ENCODE measurements at places on chromosomes 6 and 20.
A peak's percentile ranks its signal among the peaks of the same experiment; 100 is the strongest.

DNA sequence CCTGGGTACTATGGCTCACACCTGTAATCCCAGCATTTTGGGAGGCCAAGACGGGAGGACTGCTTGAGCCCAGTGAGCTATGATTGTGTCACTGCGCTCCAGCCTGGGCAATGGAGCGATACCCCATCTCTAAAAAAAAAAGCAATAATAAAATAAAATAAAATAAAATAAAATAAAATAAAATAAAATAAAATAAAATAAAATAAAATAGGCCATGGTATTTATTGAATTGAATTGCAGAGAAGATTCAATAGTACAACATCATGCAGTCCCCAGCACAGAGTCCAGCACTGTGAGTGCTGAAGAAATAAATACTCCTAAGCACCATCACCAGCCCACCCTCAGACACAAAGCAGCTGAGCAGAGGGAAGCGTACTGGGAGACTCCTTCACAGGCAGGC lies 144.7 kb downstream of the RALGAPA2 start:
- no peak for DNase-seq

DNA sequence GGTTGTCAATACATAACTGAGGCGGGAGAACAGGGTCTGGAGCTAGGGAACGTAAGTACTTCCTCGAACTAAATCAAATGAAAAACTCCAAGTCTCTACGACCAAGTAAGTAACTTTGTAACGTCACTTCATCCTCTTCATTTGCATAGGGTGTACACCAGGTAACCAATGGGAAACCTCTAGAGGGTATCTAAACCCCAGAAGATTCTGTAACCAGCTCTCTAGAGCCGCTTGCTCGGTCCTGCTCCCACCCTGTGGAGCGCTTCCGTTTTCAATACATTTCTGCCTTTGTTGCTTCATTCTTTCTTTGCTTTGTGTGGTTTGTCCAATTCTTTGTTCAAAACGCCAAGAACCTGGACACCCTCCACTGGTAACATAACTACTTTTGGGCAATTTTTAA lies 133.5 kb upstream of the TMEM170B start:
- DNase-seq = no peak

GRCh38 chr6:169845426-169846285 lies 94.2 kb downstream of the ERMARD start:
- no peak for DNase-seq

GRCh38 chr6:166938704-166939103 lies 17.6 kb downstream of the RNASET2 start:
- DNase-seq = no peak

DNA sequence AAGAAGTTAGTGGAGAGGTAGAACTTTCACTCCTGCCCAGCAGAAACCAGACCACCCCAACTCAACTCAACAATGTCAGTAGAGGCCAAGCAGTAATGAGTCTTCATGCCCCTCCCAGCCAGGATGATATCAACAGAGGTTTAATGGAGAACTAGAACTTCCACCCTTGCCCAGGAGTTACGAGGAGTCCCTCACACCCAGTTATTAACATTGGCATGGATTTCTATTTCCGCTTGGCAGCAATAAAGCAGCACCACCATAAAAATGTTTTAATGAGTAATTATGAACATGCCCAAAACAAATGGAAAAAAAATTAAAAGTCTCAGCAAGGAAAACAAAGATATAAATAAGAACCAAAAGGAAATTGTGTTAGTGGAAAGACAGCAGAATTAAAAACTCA lies 40.7 kb upstream of the ID4 start:
- no peak for DNase-seq

DNA sequence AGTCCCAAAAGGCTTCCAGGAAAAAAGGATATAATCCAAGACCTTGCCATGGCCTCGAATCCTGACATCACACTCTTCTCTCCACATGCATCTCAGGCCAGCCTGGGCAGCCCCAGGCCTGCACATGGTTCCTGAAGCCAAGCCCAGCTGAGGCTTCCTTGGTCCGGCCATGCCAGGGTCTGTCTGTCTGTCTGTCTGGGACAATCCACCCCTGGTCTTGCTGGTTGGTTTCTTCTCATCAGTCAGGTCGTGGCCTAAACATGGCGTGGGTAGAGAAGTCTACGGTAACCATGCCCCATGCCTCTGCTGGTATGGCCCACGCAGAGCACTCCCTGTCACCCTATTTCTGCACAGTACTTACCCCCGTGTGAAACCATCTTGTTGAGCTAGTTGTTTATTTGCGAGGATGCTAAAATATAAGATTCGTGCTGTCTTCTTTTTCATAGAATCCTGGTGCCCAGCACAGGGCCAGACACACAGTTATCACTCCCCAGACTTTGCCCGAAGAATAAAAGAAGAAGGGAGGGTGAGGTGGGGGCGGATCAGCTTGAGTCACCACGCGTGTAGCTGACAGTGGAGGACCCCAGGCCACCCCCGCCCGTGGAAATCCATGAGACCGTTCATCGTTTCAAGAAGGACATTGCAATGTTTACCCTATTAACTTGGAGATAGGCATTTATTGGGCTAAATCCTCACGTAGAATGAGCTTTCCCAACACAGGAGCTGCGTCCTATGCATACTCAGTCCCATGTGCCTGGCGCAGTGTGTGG lies 107.2 kb downstream of the RNASET2 start:
- no peak for DNase-seq

DNA sequence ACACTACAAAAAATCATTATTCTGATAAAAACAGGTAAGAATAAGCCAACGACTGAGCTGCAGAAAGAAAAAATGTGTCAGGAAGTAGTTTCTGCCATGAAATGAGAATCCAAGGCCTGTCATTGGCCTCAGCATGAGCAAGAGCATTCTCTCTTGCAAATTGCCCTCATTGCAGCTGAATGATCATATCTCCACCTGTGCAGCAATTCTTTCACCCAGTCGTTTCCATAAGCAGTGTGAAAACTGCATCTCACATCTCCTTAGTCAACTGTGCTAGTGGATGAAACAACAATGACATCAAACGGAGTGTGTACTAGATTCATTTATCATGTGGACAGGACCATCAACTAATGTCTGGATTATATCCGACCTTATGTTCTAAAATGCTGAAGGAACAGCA lies 88.2 kb upstream of the STXBP5 start:
- no peak for DNase-seq

GRCh38 chr6:18260448-18261106 lies 3.8 kb downstream of the DEK start:
- no peak for DNase-seq

GRCh38 chr6:150634176-150634963 lies 34.7 kb downstream of the PLEKHG1 start:
- DNase-seq = no peak

DNA sequence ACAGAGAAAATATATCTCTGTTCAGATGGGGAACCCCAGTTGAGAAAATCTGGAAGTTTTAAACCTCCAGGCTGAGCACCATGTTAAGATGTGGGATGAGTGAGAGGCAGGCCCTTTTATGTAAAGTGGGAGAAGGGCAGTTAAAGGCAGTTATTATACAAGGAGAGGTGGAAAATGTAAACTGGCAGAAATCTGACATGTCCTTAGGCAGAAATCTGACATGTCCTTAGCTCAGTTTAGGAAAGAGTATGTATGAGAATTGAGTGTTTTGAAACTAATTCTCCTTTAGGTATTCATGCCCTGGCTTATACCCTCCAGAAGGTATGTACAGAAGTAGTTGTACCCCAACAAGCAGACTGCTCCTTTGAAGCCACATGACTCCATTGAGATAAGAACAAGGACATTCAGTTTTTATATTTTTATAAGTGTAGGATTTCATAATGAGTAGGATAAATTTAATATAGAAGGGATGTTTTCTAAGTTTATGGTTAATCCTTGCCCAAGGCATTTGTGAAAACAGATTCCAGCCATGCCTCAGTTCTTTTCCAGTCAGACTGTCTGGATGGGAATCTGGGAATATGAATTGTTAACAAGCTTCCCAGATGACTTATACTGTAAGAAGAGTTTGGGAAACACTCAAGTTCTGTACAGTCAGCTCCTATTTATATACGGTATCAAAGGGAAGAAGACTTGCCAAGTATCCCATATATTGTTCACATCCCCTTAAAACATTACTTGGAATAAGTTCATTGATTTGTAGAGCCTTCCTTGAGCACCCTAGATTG lies 87.7 kb downstream of the SCAND1 start:
- no peak for DNase-seq

- no peak for DNase-seq
These were observed 256.9 kb downstream of the ARHGAP18 start for GRCh38 chr6:129453073-129453472.

DNA sequence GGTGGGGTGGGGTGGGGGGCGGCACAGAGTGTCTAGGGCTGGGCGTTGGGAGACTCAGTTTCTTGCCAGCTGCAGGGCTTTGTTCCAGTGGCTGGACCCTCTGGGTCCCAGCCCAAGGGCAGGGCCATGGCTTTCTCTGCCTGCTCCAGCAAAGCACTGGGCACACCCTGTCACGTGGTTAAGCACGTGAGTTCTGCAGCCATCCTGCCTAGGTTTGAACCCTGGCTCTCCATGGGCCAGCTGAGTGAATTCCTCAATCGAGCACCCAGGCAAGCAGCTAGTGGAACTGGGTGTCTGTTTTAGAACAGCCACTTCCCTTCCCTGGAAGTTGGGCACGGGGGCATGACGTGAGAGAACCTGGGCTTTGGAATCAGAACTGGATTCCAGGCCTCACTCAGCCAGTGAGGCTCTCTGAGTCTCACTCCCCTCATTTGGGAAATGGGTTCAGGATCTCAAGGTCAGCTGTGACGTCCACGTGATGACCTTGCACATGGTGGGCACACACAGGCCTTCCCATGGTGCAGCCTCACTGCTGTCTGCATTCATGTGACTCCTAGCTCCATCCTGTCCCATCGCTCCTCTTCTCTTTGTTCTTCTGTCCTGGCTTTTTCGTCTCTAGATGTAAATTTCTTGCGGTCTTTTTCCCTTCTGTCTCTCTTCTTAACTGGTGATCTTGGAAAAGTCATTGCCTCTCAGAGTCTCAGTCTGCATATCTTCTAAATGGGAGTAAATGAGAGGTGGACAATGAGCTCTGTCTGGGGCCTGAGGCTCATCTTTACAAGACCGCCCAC lies 45.9 kb downstream of the NOL4L start:
- DNase-seq = no peak

- no peak for DNase-seq
These were observed 30.1 kb downstream of the HEBP2 start for GRCh38 chr6:138434096-138434495.

DNA sequence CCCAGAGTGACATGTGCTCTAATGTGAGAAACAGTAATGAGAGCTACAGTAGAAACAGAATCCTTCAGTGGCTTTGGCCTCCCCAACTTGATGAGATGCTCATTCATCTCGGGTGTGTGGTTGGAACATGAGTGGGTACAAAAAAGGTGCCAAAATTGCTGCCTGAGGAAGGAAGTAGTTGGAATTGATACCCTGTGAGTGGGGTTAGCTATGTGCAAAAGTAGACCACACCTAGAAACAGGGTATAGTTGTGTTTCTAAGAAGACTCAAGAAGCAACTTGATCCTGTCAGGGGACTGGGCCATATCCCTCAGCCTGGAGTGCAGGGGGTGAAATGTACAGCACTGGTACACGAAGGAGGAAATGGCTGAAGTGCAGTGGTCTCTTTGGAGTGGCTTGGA lies 206.4 kb upstream of the SUPT3H start:
- DNase-seq = no peak

GRCh38 chr6:105388392-105388791 lies 14.5 kb downstream of the PREP start:
- DNase-seq = no peak

DNA sequence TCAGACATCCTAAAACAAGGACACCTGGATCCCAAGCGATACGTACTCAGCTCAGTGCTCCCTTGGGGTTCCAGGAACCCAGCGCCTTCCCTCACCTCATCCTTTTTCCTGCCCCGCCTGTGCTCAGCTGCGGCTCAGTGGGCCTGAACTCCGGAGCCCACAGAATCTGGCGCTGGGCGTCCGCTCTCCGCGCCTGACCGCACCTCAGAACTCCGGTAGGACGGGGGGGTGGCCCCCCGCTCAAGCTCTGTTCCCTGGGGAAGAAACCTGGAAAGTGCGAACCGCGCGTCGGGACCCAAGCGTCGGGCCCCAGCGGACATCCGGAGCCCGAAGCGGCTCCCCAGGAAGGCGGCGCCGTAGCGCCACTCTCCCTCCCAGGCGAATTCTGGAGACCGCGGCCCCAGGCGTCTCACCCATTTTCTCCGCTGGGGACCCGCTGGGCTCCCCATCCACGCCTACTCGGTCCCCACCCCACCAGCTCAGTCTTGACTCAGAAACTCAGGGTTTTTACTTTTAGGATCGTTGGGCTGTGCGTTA lies 336 bp upstream of the LY6G5C start:
- no peak for DNase-seq

- DNase-seq = no peak
These were observed 205.6 kb upstream of the FLRT3 start for GRCh38 chr20:14543040-14543439.

DNA sequence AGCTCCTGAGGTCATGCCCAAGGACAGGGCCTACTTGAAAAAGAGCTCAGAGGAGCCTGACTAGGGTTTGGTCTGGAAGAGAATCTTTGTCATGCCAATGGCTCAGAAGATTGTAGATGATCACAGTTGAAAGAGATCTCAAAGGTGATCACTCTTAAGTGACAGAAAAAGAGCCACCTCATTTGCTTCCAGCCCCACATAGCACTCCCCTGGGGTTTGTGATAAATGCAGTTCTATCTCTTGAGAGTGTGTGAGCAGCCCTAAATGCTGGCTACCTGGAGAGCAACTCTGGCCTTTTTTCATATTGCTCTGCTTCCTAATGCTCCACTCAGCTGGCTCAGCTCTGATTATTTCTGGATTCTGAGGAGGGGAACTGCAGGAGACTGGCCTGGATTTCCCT lies 39.3 kb downstream of the KLHL32 start:
- DNase-seq = no peak

GRCh38 chr6:90256698-90257485 lies 39.8 kb downstream of the BACH2 start:
- no peak for DNase-seq

- DNase-seq = peak; percentile 60
These were observed 453.5 kb upstream of the JARID2 start for GRCh38 chr6:14792118-14792955.

DNA sequence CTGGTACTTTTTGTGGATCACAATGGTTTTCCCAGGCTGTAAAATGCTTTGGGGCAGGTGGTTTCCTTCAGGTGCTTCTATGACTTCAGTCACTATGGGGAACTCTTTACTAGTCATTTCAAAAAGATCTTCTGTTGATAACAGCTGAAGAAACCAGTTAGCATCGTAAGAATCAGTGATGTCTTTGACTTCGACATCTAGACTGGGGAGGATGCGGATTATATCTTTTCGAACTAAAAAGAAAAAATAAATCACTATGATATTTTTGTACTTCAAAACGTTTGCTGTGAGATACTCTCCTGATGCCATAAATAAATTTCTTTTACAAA lies 87.2 kb downstream of the THEMIS start:
- DNase-seq = no peak

GRCh38 chr6:137820952-137821351 lies 46.1 kb upstream of the TNFAIP3 start:
- DNase-seq = no peak

GRCh38 chr6:29976588-29977424 lies 34.5 kb downstream of the HLA-A start:
- DNase-seq = peak; percentile 49

GRCh38 chr20:59574308-59574707 lies 30.0 kb upstream of the PHACTR3 start:
- no peak for DNase-seq
